ENCODE measurements at places on chromosomes 7 and 10. TPM values are rescaled to one million over a fixed set of nuclear protein-coding genes. Genes with fewer than 3 reads are reported as not detected.

GRCh38 chr10:96548589-96548988 is 34.9 kb upstream of the TLL2 start:
- no peak overlapping the region for H3K4me3 ChIP-seq
- no peaks in the 10 kb centered on the region for H3K4me1 ChIP-seq
- no peak overlapping the region for H3K27ac ChIP-seq
- peaks cover 41% of the 10 kb centered on the region for H3K36me3 ChIP-seq
- H3K27me3 ChIP-seq, result no peaks in the 10 kb centered on the region

DNA sequence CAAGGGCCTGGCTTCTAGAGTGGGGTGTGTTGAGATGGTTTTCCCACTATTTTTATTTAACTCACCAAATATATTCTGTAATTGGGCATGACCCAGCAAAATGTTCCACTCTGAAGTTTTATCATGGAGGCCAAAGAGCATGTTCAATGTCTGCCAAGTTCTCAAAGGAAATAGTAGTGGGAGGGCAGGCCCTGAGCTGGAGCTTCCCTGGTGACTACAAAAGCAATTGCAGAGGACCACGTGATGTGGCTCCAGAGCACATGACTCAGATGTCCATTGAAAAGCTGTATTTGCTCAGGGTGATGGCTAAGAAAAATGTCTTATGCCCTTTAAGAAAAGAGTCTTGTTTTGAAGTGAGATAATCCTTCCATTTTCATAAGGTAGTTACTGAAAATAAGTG is 1024.8 kb downstream of the LRMDA start:
- H3K4me3 ChIP-seq, result no peak overlapping the region
- H3K27ac ChIP-seq, result no peak overlapping the region
- DNase-seq, result no peak
- no peaks in the 10 kb centered on the region for H3K27me3 ChIP-seq
- H3K4me1 ChIP-seq, result no peaks in the 10 kb centered on the region

DNA sequence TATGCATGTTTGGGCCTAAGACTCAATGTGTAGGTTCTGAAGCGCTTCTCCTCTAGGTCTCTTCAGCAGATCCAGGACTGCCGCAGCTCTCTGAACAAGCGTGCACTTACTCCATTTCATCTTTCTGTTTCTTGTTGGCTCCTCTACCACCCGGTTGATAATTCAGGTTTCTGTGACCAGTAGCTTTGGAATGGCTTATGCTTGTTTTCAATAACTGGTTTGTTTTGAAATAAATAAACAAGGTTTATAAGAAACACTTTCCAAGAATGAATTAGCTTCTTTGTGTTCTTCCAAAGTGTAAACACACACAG is 1.5 kb downstream of the MDFIC start:
- no peaks in the 10 kb centered on the region for H3K4me1 ChIP-seq
- no peak for DNase-seq
- H3K27me3 ChIP-seq, result no peaks in the 10 kb centered on the region
- peak overlapping the region; percentile 90 for H3K27ac ChIP-seq
- peak overlapping the region; percentile 52 for H3K4me3 ChIP-seq
- no peaks in the 10 kb centered on the region for H3K36me3 ChIP-seq

DNA sequence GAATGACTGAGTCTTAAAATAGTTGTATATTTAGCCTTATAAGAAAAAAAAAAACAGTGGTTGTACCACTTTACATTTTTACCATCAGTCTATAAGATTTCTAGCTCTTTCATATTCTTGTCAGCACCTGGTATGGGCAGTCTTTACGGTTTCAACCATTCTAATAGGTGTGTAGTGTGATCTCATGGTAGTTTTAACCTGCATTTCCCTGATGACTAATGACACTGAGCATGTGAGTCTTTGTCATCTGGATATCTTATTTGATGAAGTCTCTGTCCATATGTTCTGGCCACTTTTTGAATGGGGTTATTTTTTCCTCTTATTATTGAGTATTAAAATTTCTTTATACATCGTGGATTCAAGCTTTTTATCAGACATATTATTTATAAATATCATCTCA is 365.3 kb upstream of the IGFBP3 start:
- H3K4me3 ChIP-seq, result no peak overlapping the region
- DNase-seq, result no peak
- no peaks in the 10 kb centered on the region for H3K36me3 ChIP-seq
- no peaks in the 10 kb centered on the region for H3K4me1 ChIP-seq
- no peaks in the 10 kb centered on the region for H3K27me3 ChIP-seq
- no peak overlapping the region for H3K27ac ChIP-seq

- no peak overlapping the region for H3K27ac ChIP-seq
- H3K4me1 ChIP-seq, result no peaks in the 10 kb centered on the region
- no peak overlapping the region for H3K4me3 ChIP-seq
- DNase-seq, result no peak
- no peaks in the 10 kb centered on the region for H3K36me3 ChIP-seq
Observed at GRCh38 chr7:158424531-158424930, 163.1 kb downstream of the PTPRN2 start.

DNA sequence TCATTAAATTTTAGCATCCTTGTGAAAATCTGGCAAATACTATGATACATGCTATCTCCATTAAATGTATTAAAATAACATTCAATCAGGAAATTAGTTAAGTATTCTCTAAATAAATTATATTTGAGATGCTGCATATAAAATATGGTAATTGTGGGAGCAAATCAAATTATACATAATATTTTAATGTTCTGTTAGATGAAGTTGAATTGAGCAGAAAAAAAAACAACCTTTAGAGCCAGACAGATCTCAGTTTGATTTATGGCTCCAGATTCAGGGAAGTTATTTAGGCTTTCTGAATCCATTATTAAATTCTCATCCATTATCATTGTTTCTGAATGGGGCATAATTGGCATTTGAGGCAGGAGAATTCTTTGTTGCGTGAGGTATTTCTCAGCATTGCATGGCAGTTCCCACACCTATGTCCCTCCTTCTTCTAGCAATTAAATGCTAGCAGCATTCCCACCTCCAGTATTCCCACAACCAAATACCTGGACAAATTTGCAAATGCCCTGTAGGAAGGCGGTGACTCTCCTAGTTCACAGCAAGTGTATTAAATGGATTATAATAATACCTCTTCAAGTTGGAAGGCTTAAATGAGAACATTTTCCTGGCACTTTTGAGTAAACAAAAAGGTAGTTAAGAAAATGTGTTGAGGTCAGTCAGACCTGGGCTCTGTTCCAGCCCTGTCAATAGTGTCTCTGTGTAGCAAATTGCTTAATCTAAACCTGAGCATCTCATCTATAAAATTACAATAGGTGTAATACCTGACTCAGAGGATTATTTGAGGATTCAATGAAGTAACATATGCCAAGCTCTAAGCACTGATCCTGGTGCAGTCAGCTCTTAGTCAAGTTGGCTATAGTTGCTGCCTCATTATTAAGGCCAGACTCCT is 108.9 kb downstream of the RNLS start:
- DNase-seq, result no peak
- no peak overlapping the region for H3K4me3 ChIP-seq
- no peaks in the 10 kb centered on the region for H3K36me3 ChIP-seq
- H3K4me1 ChIP-seq, result peaks cover 24% of the 10 kb centered on the region
- no peak overlapping the region for H3K27ac ChIP-seq

GRCh38 chr10:77692782-77693181 is 55.2 kb upstream of the KCNMA1 start:
- DNase-seq, result no peak
- H3K4me1 ChIP-seq, result no peaks in the 10 kb centered on the region
- no peaks in the 10 kb centered on the region for H3K27me3 ChIP-seq
- no peak overlapping the region for H3K4me3 ChIP-seq
- H3K36me3 ChIP-seq, result no peaks in the 10 kb centered on the region

The FFAR4 gene
- not detected for total RNA-seq

The ZFAND2A gene
- total RNA-seq, result 19.9 TPM

The ELN gene
- total RNA-seq, result 7.0 TPM

The PRSS37 gene
- total RNA-seq, result not detected
